ENCODE measurements at places on chromosomes 5 and 9.

GRCh38 chr9:133845440-133845839, 107.3 kb upstream of the SARDH start:
- DNase-seq, result no peak

- DNase-seq, result no peak
Observed at GRCh38 chr9:89304834-89305188, 6.2 kb upstream of the CKS2 start.

DNA sequence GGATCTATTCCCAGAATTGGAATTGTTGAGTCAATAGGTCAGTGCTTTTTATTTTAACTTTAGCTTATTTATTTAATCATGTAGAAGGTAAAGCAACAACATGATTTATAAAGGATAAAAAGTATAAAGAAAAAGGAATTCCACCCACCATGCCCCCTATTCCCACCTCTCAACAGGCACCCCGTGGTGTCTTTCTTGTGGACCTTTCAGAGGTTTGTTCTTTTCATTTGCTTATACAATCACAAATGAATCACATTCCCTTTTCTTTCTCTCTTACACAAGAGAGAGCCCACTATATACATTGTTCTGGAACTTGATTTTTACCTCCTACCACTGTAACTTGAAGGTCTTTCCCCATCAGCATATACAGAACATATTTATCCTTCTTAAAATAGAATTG, 37.2 kb upstream of the SMIM32 start:
- no peak for DNase-seq

DNA sequence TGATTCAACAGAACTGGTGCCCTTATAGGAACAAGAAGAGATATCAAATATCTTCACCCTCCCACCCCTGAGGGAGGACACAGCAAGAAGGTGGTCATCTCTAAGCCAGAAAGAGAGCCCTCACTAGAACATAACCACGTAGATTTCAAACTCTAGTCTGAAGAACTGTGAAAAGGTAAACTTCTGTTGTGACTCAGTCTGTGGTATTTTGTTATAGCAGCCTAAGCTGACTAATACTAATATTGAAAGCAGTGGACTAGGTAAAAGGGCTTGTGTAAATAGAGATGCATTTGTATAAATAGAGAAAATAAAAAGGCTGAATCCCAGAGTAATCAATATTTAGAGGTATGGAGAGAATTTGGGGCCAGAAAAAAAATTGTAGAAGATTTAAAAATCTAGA, 157.6 kb upstream of the CCNH start:
- DNase-seq, result no peak

DNA sequence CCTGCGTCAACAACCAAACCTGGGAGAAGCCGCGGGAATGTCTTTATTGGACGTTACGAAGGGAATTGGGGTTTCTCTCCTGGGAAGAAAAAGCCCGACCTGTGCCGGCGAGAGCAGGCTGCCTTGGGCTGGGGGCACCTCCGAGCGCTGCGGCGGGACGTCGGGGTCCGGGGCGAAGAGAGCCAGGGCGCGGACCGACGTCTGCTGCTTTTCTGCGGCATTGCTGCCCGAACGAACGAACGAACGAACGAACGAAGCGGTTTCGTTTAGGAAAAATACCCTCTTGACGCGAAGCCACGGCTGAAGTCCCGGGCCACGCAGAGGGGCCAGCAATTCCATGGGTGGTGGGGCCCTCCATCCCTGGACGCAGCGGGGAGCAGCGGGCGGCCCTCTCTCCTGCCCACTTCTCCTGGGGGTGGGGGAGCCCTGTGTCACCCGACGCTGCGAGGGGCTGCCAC, 4.8 kb upstream of the PITX1 start:
- DNase-seq, result no peak

GRCh38 chr5:135537271-135537670, 1.5 kb upstream of the NEUROG1 start:
- no peak for DNase-seq

GRCh38 chr9:88653406-88653805, 118.4 kb downstream of the NXNL2 start:
- DNase-seq, result no peak

DNA sequence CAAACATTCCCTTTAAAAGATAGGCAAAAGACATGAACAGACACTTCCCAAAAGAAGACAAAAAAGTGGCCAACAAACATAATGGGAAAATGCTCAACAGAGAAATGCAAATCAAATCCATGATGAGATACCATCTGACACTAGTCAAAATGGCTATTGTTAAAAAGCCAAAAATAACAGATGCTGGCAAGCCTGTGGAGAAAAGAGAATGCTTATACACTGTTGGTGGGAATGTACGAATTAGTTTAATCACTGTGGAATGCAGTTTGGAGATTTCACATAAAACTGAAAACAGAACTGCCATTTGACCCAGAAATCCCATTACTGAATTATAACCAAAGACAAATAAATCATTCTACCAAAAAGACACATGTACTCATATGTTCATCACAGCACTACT, 58.3 kb upstream of the WDR41 start:
- no peak for DNase-seq

DNA sequence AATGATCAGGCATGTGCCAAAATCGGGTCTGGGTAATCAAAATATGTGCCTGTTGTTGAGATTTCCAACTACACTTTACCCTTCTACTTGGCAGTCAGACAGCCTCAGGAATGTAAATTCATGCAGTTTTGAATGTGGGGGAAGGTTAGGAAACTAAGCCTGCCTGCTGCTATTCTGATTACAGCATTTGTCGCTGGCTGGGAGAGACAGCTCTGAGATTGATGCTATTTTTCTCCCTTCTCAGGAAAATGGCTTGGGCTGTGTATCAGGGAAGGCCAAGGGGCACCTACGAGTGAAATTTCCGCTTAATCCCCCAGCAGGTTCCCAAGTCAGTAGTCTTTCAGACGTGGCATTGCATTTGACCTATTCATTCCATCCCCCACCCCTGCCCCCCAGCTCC, 3.6 kb upstream of the RGS7BP start:
- no peak for DNase-seq

DNA sequence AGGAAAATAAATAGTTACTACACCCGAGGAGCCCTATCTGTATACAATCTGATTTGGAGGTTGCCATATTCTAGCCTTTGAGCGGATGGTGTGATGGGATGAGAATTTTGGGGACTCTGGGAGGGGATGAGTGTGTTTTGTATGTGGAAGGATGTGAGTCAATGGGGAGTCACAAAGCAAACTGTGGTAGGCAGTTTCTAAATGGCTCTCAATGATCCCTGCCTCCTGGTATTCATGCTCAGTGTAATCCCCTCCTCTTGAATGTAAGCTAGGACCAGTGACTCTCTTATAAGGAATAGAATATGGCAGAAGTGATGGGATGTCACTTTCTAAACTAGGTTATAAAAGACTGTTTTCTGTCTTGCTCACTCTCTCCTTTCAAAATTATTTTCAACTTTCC, 205.7 kb upstream of the RIOK2 start:
- no peak for DNase-seq

DNA sequence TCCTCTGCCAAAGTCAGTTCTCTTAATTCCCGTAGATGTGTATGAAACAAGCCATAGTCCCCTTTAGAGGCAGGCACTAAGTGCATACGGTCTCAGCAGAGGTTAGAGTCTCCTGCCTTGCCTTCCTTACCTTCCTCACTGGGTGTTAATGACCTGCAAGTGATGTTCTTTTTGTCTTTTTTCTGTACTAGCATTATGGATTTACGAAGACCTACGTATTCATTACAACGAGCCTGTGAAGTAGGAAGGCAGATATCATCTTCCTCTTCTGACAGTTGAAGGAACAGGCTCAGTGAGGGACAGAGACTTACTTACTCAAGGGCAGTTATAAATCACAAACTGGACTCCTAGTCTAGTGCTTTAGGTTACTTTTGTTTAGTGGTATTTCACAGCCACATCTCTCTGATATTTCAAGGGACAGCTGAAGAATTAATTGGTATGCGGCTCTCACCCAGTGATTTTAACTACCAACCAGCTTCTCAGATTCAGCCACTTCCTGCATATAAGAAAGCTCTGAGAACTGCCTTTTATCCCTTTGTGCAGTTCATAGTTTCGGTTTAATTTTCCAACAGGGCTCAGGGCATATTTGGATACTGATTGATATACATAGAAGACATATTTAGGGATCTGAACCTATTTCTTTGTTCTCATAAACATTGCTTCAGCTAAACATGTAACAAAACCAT, 85.1 kb upstream of the CKMT2 start:
- DNase-seq, result no peak

DNA sequence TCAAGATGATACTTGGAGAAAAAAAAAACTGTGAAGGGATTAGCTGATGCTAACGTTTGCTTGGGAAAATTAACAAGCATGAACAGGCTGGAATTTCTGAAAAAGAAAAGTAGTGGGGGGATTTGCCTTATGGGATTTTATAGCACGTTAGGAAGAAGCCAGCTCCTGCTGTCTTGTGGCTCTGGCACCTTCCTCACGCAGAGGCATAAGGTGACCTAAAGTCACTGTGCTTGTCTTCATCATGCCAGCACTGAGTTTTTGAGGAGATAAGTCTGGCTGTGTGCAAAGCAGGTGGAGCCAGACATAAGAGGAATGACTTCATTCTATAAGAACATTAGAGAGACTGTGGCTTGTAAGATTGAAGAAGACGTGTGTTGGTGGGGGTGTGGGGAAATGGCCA, 94.4 kb upstream of the MAP1B start:
- no peak for DNase-seq

- DNase-seq, result no peak
Observed at GRCh38 chr9:82082563-82082962, 94.0 kb downstream of the SPATA31D1 start.
